Activated B cell treated with CpG ODN at 0.5 μM for 24 hours (primary cell): ENCODE measurements at places on chromosomes 6 and 20.

- no peak for DNase-seq
Measured at GRCh38 chr6:70680396-70680795, 12.7 kb downstream of the SMAP1 start.

- DNase-seq = no peak
Measured at GRCh38 chr6:101711518-101711917, 318.0 kb downstream of the GRIK2 start.

GRCh38 chr20:39144757-39145156 lies 182.6 kb downstream of the DHX35 start:
- DNase-seq = no peak

DNA sequence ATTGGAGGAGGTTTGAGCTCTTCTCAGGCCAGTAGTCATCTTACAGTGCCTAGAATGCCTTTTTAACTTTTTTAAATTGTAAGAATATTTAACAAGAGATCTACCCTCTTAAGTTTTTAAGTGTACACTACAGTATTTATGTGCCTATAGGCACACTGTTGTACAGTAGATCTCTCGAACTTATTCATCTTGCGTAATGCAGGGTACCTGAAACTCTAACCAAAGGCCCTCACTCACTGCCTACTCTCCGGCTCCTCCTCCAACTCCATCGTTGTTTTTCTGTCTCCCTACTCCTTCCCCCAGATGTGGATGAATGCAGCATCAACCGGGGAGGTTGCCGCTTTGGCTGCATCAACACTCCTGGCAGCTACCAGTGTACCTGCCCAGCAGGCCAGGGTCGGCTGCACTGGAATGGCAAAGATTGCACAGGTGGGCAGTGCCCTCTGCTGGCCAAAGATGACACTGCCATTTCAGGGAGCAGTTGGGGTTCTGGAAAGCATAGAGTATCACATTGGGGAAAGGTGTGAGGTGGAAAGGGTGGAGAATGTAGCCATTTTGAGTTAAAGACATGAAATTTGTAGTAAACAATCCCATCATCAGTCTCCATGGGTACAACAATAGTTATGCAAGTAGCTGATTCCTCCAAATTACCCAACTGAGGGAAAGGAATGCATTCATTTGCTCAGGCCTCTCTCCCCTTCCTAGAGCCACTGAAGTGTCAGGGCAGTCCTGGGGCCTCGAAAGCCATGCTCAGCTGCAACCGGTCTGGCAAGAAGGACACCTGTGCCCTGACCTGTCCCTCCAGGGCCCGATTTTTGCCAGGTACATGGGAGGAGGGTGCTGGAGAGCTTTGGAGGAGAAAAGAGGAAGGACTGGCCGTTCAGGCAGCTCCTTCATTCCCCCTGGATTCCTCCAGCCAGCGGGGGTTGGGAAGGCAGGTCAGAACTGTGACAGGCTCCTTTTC lies 18.4 kb upstream of the ZNF76 start:
- DNase-seq = peak; percentile 63

DNA sequence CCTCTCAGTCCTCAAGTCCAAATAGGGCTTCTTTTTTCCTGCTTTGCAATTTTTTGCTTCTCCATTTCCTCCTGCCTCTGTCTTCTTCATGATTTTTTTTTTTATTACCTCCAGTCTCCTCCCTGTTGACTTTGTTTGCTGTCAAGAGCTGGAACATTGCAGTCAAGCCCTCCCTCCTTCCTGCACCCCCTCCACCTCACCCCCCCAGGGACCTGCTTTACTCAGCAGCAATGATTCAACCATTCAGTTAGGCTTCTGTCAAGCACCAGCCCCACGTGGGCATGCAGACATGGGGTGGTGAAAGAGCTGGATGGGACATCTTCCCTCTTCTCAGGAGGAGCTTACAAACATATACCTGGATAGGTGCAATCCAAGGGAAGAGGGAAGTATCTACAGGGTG lies 142.4 kb downstream of the LRFN2 start:
- DNase-seq = no peak

DNA sequence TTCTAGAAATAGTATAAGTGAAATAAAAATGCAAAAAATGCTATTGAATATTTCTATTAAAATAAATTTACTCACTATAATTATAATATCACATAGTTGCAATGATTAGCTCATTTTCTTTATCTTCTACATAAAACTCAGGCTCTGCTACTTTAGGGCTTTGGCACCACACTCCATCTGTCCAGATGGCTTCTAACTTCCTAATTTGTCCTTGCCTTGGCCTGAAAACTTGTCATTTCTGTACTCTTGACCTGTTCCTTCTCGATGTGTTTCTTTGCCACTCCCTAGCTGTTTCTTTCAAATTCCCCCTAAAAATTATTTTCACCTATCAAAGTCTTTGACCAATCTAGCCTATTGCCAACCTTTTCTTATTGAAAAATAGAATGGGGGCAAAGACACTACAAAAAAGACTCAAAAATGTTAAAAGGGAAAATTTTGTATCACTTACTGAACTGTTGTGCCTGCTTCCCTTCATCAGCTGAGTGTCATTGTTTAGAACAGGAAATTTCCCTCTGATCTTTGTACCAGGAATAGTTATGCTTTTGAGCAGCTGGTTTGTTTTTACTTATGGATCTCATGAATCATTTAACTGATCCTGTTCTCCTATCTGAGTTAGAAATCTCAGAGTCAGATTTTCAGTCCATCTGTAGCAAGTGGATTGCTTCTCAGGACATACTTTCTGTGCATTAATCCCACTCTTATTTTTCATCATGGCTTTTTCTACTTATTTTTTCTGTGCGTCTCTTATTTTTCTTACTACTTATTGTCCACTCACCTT lies 279.2 kb upstream of the CNR1 start:
- no peak for DNase-seq

- DNase-seq = no peak
Measured at GRCh38 chr6:7787137-7787608, 61.3 kb downstream of the BMP6 start.

GRCh38 chr6:159998538-159998937 lies 29.7 kb downstream of the IGF2R start:
- no peak for DNase-seq

GRCh38 chr6:36964349-36964748 lies 9.8 kb downstream of the PI16 start:
- DNase-seq = no peak

DNA sequence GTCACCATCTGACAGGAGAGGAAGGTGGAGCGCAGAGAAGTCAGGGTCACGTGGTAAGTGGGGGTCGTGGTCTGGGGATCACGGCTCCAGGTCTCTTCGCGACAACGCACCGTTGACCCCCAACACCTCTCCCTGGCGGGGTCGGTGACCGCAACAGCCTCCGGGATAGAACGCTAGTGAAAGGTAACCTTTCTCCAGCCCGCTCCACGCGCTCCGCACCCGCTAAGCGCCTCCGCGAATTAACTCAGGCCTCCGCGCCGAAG lies 600 bp upstream of the SYNJ2 start:
- DNase-seq = no peak

- no peak for DNase-seq
Measured at GRCh38 chr6:106895703-106896040, 78.9 kb downstream of the CD24 start.

DNA sequence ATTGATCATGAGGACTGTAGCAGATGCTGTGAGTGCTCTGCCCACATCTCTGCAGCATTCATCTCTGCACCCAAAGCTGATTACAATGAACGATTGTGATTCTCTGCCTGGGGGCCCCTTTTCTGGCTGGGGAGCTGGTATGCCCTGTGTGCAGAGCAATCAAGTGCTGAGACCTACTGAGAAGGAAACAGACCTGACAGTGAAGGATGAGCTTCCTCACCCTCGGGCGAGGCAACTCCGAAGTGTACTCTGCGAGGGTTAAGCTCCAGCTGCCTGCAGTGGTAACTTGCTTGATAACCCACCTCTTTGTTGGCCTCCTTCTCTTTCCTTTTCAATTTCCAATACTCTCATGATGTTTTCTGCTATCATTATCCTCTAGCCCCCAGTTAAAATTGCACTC lies 289.7 kb upstream of the RNF24 start:
- DNase-seq = no peak

- no peak for DNase-seq
Measured at GRCh38 chr6:1477432-1478090, 88.2 kb downstream of the FOXF2 start.

- no peak for DNase-seq
Measured at GRCh38 chr6:54491431-54491830, 183.2 kb downstream of the TINAG start.

GRCh38 chr20:25745738-25746137 lies 49.1 kb upstream of the ZNF337 start:
- no peak for DNase-seq

DNA sequence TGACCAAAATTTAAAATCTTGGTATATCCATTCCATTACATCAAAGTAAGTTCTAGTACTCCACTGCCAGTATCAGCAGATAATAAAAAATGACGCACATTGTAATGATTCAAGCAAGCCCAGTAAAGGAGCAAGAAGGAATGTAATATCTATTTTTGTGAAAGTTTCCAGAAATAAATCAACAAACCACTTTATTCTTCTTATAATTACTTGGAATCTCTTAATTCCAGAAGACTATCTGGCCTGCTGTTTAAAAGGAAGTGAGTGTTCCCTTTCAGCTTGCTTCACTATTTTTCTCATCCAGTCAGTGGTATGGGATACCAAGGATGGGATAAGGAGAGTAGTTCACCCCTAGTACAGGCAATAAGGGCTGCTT lies 42.2 kb upstream of the DSE start:
- no peak for DNase-seq

- peak; percentile 55 for DNase-seq
Measured at GRCh38 chr20:62929051-62929538, 2.8 kb upstream of the DIDO1 start.

GRCh38 chr6:89597988-89598387 lies 40.6 kb downstream of the LYRM2 start:
- no peak for DNase-seq
